ENCODE measurements at places on chromosomes 12 and 14.

- no peak for DNase-seq
These were observed 15.7 kb downstream of the ANO6 start for GRCh38 chr12:45231515-45232145.

GRCh38 chr14:24093901-24094840 is at the start of gene PCK2:
TSS of gene PCK2 (plus strand) at chr14:24094311. CDS start at chr14:24094406, 95 bp downstream.
- peak; percentile 30 for DNase-seq

DNA sequence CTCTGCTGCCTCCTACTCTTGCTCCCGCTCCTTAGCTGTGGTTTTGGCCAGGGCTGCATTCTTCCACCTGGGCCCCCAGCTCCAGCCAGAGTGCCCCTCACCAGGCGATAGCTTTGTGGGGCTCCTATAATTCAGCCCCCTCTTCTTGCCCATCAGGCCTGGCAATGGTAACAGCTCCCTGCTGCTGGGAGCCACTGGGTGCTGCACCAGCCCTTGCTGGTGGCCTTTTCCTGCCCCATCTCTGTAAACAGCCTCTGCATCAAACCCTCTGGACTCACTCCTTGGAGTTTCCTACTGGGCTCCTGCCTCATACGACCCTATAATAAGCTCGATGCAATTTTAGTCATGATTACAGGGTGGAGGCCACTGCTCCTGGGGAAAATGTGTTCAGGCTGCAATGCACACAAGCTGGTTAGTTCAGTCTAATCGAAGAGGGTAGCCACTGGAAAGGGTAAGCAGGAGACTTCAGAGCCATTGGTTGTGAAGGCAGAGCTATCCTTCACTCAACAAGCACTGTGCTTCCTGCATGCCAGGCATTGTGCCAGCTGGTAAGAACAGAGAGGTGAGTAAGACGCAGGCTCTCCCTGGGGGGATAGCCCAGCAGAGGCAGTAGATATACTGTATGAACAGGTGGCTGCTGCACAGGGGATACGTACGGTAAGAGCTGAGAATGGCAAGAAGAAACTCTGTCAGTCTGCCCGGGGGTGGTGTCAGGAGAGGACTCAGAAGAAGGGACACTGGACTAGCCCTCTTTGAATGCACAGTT is 24.7 kb downstream of the CLMN start:
- no peak for DNase-seq

- no peak for DNase-seq
These were observed 1.7 kb downstream of the MGST1 start for GRCh38 chr12:16349131-16349460.

GRCh38 chr12:48000878-48001504 is 3.3 kb downstream of the COL2A1 start:
- DNase-seq, result no peak

GRCh38 chr14:96626121-96626768 is 124.1 kb downstream of the PAPOLA start:
- DNase-seq, result no peak

- DNase-seq, result no peak
These were observed 18.9 kb downstream of the SOX5 start for GRCh38 chr12:23930599-23930998.

DNA sequence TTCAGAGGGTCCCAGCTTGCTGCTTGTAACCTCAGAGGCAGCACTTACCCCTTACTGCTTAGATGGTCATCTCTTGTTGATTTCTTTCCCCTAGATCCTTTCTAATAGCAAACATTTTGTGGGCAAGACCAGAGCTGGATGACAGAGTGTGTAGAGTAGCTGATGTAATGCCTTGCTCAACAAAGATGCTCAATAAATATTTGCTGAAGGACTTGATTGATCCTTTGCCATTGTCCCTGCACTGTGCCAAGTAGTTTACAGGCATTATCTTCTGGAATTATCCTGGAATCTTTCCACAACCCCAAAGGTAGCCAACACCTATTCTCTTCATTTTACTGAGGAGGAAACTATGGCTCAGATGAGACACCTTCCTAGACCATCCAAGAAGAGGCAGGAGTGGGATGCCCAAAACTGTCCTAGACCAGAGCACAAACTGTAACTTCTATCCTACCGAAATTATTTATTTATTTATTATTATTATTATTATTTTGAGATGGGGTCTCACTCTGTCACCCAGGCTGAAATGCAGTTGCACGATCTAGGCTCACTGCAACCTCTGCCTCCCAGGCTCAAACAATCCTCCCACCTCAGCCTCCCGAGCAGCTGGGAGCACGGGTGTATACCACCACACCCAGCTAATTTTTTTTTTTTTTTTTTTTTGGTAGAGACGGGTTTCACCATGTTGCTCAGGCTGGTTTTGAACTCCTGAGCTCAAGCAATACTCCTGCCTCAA is 1.4 kb downstream of the MMAB start:
- DNase-seq, result no peak

- no peak for DNase-seq
These were observed 2.3 kb upstream of the KRT5 start for GRCh38 chr12:52522346-52523011.

- DNase-seq, result no peak
These were observed 25.2 kb downstream of the NID2 start for GRCh38 chr14:52043690-52044089.

DNA sequence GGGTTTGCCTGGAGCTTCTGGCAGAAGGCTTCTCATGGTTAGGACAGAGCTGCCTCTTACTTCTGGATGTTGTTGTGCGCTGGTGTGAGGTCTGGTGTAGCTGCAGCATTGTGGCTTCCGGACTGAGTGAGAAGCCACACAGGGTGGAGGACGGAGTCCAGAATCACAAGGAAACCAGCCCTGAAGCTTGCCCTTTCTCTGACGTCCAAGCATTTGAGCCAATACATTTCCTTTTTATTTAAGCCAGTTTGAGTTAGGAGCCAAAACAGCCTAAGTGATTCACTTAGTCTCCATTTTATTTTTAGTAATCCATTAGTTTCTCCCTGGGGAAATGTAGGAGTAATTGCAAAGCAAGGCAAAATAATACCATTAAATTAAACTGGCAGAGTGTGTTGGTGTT is 402.4 kb upstream of the RGS6 start:
- DNase-seq, result no peak

DNA sequence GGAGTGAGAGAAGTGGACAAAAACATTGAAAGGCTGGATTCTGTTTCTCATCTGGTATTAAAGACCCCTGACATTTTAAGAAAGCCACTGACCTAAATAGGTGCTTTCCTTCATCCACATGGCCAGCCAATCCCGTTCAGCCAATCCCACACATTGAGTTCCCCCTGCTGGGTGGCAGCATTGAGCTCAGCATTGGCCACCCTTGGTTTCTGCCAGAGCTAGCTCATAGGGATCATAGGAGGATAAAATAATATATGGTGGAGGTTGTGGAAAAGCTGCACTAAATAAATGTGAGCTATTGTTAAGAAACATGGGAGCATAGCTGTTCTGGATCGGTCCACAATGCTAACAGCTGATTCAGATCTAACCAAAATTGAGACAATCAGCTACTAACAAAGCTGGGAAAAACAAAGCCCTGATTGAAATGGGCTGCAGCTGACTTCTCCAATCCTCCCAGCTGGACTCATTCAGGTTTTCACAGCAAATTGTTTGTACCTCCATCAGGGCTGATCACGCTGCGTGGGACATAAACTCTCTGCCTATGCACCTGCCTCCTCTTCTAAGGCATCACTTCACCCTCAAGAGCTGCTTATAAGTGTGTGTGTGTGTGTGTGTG is 256.5 kb downstream of the EMP1 start:
- DNase-seq, result no peak

DNA sequence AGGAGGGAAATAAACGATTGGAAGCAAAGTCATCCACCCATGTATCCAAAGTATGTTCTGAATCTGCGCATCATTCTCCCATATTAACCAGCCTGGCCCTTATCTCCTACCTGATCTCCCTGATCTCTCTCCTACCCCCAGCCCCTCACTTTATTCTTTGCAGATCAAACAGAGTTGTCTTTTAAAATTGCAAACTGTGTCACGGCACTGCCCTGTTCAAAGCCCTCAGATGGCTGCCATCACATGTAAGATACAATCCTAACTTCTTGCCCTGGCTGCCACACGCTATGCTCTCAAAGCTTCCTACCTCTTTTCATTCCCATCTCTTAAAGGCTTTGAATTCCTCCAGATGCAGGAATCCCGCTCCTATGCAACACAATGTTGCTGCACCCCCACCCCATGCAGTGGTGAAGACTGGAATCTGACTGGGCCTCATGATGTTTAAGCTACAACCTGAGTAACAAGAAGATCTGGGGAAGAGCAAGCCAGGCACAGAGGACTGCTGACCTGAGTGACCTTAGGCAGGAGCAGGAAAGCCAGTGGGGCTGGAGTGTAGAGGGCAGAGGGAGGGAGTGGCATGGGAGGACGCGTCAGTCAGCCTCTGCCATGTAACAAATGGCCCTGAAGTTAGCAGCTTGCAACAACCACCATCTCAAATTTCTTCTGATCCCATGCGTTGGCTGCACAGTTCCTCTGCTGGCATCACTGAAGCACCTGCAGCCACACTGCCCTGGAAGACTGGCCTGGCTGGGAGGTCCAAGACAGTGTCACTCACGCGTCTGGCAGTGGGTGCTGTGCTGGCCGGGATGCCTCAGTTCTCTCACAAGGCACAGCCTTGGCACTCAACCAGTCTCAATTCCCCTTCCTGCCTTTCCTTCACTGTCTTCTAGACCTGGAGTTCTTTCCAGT is 382.8 kb downstream of the BCL11B start:
- DNase-seq, result no peak

DNA sequence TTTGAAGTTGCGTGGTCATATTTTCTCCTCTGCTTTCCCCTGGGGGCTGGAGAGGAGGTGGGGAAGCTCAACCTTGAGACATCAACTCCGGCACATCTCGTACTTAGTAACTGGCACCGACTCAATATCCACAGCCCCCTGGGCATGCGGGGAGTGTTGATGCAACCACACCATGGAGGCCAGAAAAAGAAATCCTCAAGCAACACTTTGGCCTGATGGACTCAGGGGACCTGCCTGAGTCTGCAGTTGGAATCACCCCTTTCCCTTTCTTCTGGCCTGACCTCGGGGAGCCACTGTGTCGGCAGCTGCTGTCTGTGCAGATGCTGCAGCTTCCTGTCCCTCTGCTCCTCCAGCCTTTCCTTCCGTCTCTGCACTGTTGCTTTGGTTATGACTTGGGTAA is 11.4 kb upstream of the AACS start:
- DNase-seq, result no peak

DNA sequence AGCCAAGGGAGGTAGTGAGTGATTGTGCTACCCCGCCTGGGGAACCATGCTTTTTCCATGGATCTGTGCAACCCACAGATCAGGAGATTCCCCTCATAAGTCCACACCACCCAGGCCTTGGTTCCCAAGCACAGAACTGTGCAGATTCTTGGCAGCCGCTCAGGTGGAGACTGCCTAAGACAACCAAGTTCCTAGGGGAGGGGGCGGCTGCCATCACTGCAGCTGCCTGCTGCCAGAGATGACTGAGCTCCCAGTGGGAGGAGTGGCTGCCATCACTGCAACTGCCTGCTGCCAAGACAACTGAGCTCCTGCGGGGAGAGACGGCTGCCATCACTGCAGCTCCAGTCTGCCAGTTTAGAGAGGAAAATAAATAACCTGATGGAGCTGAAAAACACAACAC is 138.3 kb upstream of the GARIN2 start:
- DNase-seq, result no peak

GRCh38 chr14:79278798-79279644 is 932.3 kb downstream of the DIO2 start:
- DNase-seq, result no peak
